Activated gamma-delta T cell treated with anti-CD3 and anti-CD28 coated beads, Interleukin-2, amount 50 U/mL, for 16 hours (primary cell): ENCODE measurements at places on chromosomes 7 and 10.

DNA sequence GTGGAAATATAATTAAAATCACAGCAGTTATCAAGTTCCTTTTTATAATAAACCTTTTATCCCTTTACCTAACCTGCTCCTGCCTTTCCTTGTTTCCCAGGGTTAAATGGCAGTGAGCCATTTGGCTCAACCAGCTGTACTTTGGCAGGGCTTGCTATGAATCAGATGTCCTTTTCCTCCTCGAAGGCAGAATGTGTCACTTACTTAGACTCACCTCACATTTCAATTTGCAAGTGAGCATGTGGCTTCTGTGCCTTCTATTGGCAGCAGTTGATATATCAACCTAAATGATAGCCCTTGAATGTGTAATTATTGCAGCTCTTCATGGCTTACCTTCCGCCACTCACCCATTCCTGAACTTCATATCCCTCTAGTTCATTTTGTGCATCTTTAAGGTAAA lies 301.7 kb downstream of the CSTF2T start:
- DNase-seq: no peak

- no peak for DNase-seq
These were observed 2.2 kb upstream of the ADIRF start for GRCh38 chr10:86965986-86966654.

- no peak for DNase-seq
These were observed 454.7 kb upstream of the FOXK1 start for GRCh38 chr7:4227105-4228010.

DNA sequence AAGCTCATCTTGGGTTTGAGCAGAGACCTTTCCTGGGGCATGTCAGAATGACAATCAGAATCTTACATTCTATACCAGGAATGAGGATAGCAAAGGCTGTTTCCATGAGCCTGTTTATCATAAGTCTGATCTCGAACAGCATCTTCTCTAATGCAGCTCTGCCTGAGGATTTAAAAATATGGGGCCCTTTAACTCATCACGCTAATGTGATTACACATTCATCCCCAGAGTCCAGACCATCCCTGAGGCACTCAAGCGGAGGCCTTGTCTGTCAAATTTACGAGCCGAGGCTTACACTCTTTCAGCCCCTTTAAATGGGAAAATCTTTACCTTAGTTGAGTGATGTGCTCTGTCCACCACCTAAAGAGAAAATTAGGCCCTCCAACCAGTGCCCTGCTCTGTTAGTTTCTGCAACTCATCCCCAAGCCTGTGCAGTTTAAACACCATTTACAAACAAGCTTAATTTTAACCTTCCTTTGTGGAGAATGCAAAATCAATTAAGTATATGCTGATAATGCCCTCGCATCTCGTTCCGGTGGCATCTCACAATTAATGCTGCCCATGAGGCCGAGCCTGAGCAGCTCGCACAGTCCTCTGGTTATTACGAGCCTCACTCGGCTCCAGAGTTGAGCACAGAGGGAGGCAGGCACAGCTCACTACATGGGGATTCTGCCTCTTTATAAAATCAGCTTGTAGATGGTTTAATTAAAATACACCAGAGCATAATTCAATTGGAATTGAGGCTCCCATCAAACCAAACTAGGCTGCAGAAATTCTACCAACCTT lies 16.0 kb downstream of the CHST15 start:
- no peak for DNase-seq

DNA sequence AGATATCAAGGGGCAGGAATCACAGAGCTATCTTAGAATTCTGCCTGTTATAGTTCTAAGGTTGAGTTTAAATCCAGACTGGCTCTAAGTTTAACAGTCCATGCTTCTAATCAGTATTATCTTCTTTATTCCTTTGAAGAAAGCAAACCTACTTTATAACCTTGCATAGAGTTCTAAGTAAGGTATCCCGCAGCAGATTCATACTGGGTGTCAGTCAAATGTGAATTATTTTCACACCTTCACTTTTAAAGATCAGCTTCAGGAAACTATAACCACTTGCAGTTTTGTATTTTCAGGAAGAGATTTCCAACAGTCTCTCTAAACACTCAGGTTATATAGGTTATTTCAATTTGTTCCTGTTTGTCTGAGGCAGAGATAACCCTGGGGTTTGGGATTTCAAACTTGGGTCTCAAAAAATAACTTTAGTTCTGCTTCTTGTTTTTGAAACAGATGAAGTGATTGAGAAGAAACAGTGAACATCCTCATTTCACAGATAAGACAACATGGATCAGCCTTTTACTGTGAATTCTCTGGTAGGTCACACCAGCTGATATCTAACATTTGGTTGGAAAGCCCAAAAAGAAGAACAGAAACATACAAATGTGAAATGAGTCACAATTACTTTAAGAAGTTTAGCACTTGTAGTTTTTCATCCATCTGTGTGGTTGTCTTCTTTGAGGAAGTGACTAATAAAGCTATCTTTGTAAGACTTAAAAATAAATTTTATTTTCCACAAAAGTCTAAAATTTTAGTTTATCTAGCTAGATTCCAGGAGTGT lies 21.4 kb downstream of the STAMBPL1 start:
- no peak for DNase-seq

- DNase-seq: no peak
These were observed 17.7 kb upstream of the NRP1 start for GRCh38 chr10:33352175-33352574.
